ENCODE measurements at places on chromosomes 2 and 18.
A peak's percentile ranks its signal among the peaks of the same experiment; 100 is the strongest.

- no peak for DNase-seq
These were observed 204.1 kb downstream of the CTIF start for GRCh38 chr18:48742706-48743475.

- no peak for DNase-seq
These were observed 131.3 kb downstream of the PXDN start for GRCh38 chr2:1613078-1613445.

DNA sequence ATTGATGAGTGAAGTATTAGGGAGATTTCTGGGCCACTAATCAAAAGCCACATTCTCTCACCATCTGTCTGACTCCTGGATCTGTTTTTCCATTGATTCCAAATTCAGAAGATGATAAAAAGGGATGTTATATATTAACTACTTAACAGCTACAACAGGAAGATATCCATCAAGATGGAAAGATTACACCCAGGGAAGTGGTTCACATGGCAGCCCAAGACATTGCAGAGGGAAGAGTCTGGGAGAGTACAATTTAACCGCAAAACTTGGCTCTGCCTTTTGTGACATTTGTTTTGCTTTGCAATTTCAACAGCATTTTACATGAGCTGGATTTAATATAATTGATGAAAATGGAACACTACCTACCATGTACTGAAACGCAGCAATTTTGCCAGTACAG lies 22.5 kb upstream of the TCF4 start:
- no peak for DNase-seq

DNA sequence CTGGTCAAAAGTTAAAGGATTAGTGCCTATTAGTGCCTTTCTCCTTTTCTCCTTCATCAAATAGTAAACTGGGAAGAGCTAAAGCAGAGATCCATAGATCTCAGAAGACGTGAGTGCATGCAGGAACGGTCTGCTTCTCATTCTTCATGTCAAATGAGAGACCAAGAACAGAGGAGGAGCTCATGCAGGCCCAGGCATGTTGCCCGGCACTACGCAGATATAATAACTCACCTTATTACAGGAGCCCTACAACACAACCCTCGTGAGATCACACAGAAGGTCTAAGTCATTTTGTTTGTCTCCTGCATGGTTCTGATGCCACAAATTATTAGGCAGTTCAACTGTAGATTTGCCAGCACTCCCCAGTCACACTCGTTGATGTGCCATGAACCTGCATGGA lies 71.8 kb downstream of the CMPK2 start:
- no peak for DNase-seq

DNA sequence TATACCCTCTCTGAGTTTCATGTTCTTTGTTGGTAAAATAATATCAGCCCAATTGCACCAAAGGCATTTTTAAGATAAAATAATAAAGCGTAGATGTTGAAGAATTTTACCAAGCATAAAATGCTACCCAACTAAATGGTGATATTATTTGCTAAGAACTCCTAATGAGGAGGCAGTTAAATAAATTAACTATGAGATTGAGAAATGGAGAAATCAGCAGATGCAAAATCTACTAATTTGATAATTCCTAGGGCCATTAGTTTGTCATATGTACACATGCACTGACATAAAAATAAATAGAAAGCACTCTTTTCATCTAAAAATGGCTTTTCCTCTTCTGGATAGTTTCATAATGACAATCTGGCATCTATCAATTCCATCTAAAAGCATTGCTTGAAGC lies 681.5 kb upstream of the FAM98A start:
- no peak for DNase-seq

- DNase-seq = no peak
These were observed 2.9 kb downstream of the MEX3C start for GRCh38 chr18:51194604-51195003.

DNA sequence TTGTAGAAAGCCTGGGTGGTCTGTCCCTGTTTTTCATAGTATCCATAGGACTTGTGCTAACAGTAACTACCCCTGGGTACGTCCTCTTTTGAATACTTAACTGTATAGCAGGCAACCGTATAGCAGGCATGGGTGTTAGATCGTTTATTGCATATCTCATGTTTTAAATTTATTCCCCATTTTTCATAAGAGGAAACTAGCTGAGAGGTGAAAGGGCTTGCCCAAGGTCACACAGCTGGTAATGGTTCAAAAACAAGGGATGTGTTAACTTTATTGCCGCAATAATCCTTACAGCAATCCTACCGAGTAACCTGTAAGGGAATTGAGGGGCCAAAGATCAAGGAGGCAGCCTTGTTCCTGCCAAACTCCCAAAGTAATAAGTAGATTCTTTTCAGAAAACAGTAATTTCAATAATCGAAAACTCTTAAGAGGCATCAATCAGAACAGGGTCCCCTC lies 990 bp upstream of the MGAT4A start:
- no peak for DNase-seq

DNA sequence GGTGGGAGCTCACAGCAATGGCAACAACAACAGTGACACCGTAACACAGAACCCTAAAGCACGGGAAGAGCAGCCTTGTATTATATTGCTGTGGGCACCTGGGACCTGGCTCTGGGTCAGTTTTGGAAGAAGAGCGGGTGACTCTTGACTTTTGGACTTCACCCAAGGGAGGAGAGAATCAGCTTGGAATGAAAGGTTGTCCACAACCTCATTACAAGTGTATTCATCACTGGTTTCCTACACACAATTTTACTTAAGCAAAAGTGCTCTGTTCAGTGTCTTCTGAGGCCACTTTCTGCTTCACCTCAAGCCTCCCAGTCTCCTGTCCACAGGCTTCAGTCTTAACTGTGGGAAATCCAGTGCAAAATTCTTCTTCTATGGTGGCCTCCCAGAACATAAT lies 263.8 kb downstream of the KCNE4 start:
- no peak for DNase-seq

- no peak for DNase-seq
These were observed 10.6 kb downstream of the LYPD6B start for GRCh38 chr2:149049142-149049541.

- DNase-seq = no peak
These were observed 27.5 kb upstream of the HPCAL1 start for GRCh38 chr2:10274983-10275802.

DNA sequence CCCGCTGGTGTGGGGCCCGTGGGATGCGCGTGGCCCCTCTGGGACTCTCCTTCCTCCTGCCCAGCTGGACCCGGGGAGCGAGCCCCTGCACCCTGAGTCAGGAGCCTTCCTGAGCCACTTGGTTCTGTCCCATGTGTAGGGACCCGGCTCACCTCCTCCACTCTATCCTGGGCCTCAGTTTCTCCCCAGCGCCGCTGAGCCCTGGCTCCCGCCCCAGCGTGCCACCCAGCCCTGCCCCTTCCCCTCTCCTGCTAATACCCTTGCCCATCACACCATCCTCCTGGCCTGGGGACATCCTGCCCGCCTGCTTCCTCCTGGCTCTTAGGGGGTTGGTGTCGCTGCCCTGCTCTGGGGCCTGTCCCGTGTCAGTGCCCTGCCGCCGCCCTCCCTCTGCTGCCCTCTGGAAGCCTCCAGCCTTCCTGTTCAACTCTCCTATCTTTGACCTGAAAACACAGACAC lies 24.8 kb downstream of the GPC1 start:
- DNase-seq = no peak

- peak; percentile 87 for DNase-seq
These were observed 95.3 kb downstream of the EIPR1 start for GRCh38 chr2:3282056-3282998.

DNA sequence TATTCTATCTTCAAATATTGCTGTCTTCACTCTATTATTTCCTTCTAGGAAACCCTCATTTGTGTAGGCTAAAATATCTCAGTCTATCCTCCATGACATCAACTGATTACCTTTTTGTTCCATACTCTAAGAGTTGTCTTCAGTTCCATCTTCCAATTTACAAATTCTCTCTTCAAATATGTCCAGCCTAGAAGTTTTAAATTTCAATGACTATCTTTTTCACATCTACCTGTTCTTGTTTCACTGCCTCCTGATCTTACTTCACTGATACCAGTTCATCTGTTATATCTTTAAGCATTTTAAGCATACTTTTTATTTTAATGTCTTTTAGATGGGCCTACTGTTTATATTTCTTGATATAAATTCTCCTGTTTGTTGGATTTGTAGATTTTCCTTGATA lies 53.6 kb upstream of the COX7A2L start:
- DNase-seq = no peak

DNA sequence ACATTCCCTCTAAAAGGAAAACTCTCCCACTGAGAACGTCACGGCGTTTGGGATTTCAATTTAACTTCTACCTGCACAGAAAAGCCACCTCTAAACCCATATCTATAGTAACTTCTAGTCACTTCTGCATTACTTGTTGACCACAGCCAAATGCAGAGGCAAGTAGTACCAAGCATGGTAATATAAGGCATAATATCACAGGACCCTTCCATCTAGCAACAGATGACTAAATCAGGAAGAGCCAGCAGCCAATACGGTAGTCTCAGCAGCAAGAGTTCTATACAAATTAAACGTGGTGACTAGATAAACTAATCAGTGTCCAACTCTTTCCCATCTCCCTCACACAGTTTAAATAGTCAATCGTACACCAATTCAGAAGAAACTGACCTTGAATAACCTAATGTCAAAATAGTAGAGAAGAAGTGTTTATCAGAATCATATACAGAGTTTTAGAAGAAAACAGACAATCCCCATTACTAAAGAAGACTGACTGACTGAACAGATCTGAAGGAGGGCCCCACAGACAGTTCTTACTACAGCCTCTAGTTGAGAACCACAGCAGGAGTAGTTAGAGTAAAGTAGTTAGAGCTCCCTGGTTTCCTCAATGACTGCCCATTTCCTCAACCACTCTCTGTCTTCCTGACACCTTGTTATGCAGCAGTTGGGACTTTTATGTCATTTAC lies 30.0 kb downstream of the MEMO1 start:
- no peak for DNase-seq

DNA sequence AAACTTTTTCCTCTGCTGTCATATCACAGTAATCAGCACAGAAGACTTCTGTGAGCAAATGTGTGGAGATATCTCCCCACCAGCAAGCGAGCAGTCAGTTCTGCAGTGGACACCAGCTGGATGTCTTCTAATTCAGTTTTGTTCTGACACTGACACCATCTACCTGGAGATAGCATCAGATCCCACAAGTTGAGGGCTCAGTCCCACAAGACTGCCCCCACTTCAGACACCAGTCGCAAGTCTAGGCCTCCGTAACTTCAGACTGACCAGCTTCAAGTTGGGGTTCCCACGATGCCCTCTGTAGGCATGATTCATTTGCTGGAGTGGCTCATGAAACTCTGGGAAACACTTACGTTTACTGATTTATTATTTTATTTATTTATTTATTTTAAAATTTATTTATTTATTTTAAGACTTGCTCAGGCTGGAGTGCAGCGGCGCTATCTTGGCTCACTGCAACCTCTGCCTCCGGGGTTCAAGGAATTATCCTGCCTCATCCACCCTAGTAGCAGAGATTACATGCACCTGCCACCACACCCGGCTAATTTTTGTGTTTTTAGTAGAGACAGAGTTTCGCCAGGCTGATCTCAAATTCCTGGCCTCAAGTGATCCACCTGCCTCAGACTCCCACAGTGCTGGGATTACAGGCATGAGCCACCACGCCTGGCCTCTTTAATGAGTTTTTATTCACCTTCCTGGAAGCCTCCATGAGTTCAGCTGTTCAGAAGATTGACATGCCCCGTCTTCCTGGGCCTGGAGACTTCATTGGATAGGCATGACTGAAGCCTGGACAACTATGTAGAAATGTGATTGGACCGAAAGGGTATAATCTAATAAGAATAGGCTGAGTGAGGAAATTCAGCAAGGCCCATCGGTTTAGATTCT lies 55.7 kb downstream of the PAPOLG start:
- no peak for DNase-seq

- DNase-seq = peak; percentile 32
These were observed 93.6 kb downstream of the ZAP70 start for GRCh38 chr2:97806738-97807618.

- no peak for DNase-seq
These were observed 255.3 kb downstream of the SH3BP4 start for GRCh38 chr2:235206980-235207579.

- DNase-seq = no peak
These were observed 64.0 kb upstream of the ZNF516 start for GRCh38 chr18:76558881-76559667.

- no peak for DNase-seq
These were observed 115.6 kb upstream of the HDAC4 start for GRCh38 chr2:239516286-239516953.

- DNase-seq = no peak
These were observed 272.7 kb upstream of the FSHR start for GRCh38 chr2:49426996-49427395.

DNA sequence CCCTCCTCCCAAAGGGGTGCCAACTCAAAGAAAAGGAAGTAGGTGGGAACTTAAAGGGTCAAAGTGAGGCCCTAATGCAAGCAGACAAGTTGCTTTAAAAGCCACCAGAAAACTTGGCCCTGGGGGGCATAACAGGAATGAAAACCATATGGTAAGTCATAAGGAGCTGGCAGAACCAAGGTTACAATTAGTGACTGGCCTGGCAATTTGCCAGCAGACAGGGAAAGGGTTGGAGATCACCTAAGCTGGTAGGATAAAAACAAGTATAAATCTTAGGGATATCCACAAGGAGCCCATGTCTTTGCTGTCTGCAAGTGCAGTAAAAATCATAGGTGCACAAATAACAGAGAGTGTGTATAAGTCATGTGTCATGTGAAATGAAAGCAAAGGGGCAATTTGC lies 256.7 kb upstream of the LRRTM4 start:
- no peak for DNase-seq

DNA sequence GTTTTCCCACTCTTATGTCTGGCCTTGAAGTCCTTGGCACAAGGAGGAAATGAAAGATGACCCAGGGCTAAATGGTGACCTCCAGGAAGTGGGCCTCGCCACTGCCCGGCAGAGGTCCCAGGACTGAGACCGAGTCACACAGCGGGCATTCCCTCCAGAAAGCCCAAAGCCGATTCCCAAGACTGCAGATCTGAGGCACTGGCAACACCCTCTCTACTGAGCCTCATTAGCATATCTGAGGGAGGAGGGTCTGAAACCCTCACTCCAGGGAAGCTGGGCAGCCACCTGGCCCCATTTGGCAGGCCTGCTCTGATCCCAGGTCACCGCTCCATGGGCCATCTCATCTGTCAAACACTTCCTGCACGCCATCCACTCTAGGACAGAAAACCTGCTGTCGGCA lies 29.1 kb downstream of the FAM178B start:
- DNase-seq = no peak

- no peak for DNase-seq
These were observed 374.2 kb upstream of the ID2 start for GRCh38 chr2:8307606-8308180.

Measured in NCI-H2081 treated with DMSO at 0.1 percent for 48 hours (cell line).